WTC11 (cell line): ENCODE measurements at places on chromosomes 12 and 14.

GRCh38 chr14:58430156-58430555 lies 2.6 kb downstream of the KIAA0586 start:
- peaks cover 11% of the 10 kb centered on the region for H3K36me3 ChIP-seq
- no peak overlapping the region for H3K4me3 ChIP-seq
- H3K4me1 ChIP-seq, result peaks cover 16% of the 10 kb centered on the region
- no peak overlapping the region for H3K27ac ChIP-seq
- H3K27me3 ChIP-seq, result no peaks in the 10 kb centered on the region

GRCh38 chr14:52342849-52343596 lies 28.9 kb downstream of the PTGER2 start:
- peaks cover 5% of the 10 kb centered on the region for H3K4me1 ChIP-seq
- no peaks in the 10 kb centered on the region for H3K36me3 ChIP-seq
- no peaks in the 10 kb centered on the region for H3K27me3 ChIP-seq

- no peak overlapping the region for H3K27ac ChIP-seq
- H3K4me3 ChIP-seq, result no peak overlapping the region
- no peaks in the 10 kb centered on the region for H3K4me1 ChIP-seq
- DNase-seq, result no peak
- no peaks in the 10 kb centered on the region for H3K36me3 ChIP-seq
Measured at GRCh38 chr14:27091973-27092372, 494.1 kb upstream of the NOVA1 start.

GRCh38 chr12:2415568-2415944 lies 362.8 kb downstream of the CACNA1C start:
- H3K4me1 ChIP-seq, result peaks cover 54% of the 10 kb centered on the region
- no peaks in the 10 kb centered on the region for H3K36me3 ChIP-seq
- H3K27me3 ChIP-seq, result no peaks in the 10 kb centered on the region

DNA sequence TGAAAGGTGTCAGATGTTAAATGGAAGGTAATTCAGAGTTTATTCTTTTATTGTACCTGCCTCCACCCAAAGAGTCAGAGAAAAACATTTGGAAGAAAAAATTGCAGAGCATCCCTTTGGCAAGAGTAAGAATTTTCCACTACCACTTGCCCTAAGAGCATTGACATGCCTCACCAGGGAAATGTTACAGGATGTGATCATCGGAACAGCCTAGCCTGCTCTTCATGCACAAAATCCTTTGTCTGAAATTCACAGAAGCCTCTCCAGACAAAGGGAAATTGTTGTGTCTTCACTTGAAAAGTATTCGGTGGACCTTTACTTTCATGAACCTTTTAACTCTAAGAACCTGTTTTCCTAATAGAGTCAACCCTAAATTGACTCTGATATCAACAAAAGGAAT lies 36.9 kb downstream of the ATP2A2 start:
- DNase-seq, result no peak
- no peak overlapping the region for H3K27ac ChIP-seq
- H3K4me3 ChIP-seq, result no peak overlapping the region
- H3K4me1 ChIP-seq, result no peaks in the 10 kb centered on the region

GRCh38 chr12:102095677-102096263 lies 24.1 kb downstream of the NUP37 start:
- H3K4me1 ChIP-seq, result no peaks in the 10 kb centered on the region
- H3K27me3 ChIP-seq, result no peaks in the 10 kb centered on the region
- no peak for DNase-seq
- no peak overlapping the region for H3K4me3 ChIP-seq

DNA sequence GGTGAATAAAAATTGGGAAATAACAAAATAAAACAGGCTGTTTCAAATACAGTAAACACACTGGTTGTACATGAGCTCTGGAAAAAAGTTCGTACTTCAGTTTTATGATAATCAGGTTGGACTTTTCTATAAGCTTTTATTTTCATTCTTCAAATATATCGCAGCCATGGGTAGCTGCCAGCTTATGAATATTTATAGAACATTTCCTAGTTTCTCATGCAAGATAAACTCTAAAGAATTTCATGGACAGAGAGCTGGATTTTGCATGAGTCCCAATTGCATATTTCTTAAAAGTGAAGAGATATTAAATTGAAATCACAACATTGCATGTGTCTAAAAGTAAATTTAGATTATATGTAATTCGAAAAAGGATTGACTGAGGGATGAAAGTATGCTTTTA lies 827.6 kb downstream of the SLC6A15 start:
- no peak for DNase-seq
- no peak overlapping the region for H3K4me3 ChIP-seq
- H3K27ac ChIP-seq, result no peak overlapping the region
- no peaks in the 10 kb centered on the region for H3K36me3 ChIP-seq
- H3K27me3 ChIP-seq, result no peaks in the 10 kb centered on the region

- H3K4me1 ChIP-seq, result no peaks in the 10 kb centered on the region; the same call in 1 of the 2 replicates
- no peaks in the 10 kb centered on the region for H3K27me3 ChIP-seq
- H3K4me3 ChIP-seq, result no peak overlapping the region
- DNase-seq, result no peak
- no peak overlapping the region for H3K27ac ChIP-seq
Measured at GRCh38 chr12:96882862-96883261, 24.2 kb upstream of the NEDD1 start.

DNA sequence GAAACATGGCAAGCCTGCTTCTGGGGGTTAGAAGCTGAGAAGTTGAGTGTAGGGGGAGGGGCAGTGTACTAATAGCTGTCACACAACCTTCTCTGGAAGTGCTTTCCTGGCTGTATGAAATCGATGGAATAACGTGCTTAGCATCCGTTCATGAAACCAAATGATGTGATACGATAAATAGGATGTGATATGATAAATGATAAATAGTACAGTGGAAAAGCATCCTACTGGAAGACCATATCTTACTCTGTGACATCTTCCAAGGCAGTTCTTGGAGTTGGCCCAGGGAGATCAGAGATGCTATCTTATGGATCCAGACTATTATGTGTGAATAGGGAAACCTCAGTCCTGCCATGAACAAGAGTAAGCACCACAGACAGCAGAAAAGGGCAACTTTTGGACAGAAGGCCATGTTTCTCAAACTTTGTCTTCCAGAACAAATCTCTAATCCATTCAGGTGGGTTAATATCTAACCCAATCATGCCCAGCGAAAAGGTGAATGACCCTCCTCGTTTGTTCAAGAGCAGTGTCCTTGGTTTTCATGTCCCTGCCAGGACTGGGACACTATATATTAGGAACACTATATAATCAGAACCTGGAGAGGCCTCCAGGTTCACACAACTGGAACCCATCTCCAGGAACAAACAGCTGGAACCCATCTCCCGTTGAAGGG lies at the start of gene ANG:
Gene ANG (plus strand): TSS at position 598 of the 673 bp plus-strand sequence. CDS start 4,801 bp downstream, outside the sequence.
- H3K27me3 ChIP-seq, result peaks cover 6% of the 10 kb centered on the region
- no peak for DNase-seq
- H3K4me3 ChIP-seq, result no peak within 1 kb of the TSS

DNA sequence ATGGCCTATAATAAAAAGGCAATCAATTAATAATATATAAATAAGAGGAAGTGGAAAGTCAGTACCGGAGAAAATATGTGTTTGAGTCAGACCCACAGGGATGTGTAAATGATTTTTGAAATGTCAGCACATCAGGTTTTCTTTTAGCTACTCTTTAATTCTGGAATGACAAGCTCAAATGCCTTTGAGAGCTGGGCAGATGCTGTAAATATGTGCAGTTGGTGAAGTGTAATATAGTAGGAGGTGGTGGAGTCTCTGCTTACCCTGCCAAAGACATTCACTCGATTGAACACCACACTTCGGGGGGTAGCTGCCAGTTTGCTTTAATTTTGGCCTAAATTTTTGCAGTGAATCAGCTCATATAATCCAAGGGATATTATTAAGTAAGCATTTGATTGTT lies 93.0 kb downstream of the PLEKHA5 start:
- no peaks in the 10 kb centered on the region for H3K27me3 ChIP-seq
- no peak overlapping the region for H3K4me3 ChIP-seq
- peaks cover 55% of the 10 kb centered on the region for H3K4me1 ChIP-seq

DNA sequence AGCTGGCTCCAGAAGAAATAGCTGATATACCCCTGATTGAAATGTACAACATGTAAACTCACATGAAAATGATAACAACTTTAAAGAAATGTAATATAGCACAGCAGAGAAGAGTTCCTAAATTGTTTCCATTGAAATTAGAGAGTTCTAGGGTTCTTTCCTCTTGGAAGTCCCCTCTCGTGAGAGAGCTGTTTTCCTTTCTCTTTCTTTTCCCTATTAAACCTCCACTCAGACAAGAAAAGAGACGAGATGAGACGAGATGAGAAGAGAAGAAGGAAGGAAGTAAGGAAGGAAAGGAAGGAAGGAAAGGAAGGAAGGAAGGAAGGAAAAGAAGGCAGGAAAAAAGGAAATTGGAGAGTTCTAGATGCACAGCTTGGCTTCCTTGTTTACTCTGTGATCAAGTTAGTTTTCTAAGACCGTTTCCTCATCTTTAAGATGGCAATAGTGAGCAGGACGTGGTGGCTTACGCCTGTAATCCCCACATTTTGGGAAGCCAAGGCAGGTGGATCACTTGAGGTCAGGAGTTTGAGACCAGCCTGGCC lies 11.9 kb downstream of the DRAM1 start:
- DNase-seq, result no peak
- H3K4me3 ChIP-seq, result no peak overlapping the region
- peaks cover 12% of the 10 kb centered on the region for H3K4me1 ChIP-seq
- no peaks in the 10 kb centered on the region for H3K27me3 ChIP-seq
